ENCODE measurements at places on chromosomes 5 and 9.
A peak's percentile ranks its signal among the peaks of the same experiment; 100 is the strongest.

- no peak for DNase-seq
Measured at GRCh38 chr5:127011961-127012644, 18.3 kb downstream of the MARCHF3 start.

DNA sequence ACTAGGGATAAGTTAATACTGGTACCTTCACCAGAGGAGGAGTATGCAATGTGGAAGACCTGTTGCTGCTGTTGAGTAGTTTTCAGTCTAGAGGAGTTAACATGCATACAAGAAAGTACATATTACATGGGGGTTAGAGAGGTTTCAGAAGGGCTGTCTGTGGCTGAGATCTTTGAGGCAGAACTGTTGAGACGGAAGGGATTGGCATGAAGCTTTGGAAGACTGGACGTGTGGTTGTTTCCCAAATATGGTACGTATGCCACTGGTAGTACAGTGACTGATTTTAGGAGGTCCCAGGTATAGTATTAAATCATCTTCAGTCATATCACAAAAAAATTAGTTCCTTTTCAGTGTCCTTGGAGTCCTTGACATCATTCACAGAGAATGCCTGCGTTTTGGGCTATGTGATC lies 17.6 kb downstream of the TNFAIP8 start:
- DNase-seq = no peak

GRCh38 chr9:8751406-8751930 lies 951.9 kb upstream of the DMAC1 start:
- no peak for DNase-seq

- DNase-seq = no peak
Measured at GRCh38 chr5:144072518-144072927, 97.9 kb downstream of the YIPF5 start.

DNA sequence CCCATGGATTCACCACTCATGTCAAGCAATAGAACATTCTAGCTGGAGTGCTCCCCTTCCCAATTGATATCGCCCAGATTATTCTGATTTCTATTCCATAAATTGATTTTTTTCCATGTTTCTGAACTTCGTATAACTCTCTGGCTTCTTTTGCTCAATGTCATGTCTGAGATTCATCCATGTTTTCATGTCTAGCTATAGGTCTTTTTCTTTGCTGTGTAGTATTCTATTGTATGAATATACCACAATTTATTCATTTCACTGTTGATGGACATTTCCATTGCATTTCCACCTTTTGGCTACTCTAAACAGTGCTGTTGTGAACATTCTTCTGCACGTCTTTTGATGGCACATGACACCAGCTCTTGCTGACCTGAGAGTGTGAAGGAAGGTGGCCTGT lies 19.6 kb downstream of the PTPA start:
- no peak for DNase-seq

DNA sequence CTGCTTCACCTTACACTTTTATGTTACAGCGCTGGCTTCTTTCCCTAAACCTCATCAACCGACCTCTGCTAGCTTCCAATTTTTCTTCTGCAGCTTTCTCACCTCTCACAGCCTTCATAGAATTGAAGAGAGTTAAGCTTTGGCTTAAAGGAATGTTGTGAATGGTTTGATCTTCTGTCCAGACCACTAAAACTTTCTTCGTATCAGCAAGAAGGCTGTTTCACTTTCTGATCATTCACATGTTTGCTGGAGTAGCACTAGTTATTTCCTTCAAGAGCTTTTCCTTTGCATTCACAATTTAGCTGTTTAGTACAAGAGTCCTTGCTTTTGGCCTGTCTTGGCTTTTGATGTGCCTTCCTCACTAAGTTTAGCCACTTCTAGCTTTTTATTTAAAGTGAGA lies 49.5 kb downstream of the NR3C1 start:
- DNase-seq = no peak

DNA sequence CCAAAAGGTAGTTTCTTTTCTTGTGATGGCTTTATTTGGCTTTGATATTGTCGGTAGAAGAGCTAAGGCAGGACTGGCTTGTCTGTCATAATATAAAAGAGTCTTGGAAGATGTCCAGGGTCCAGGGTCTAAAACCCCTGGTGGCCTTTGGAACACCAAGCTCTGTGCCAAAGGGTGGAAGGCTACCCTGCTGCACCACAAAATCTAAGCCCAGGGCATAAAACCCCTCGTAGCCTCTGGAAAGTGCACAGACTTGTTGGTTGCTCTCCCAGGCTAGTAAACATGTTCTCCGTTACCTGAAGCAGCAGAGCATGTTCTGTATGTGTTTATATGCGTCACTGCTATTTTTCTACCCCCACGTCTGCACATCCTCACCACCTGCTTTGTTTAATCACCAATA lies 75.5 kb downstream of the OSTF1 start:
- no peak for DNase-seq

DNA sequence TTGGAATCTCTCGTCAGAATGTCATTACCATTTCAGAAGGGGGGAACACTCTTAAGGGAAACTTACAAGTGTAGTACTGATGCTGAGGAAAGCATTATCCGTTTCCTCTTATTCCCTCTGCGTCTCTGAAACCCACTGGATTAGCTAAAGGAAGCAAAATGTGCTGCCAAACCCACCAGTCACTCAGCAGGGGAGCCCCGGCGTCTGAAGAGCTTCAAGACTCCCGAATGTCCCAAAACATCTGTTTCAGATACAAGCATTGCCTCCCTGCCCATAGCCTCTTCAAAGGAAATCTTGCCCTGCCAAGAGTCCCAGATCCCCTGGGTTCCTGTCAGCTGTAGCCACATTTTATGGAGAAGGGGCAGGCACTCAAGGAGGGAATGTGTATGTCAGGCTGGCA lies 1.0 kb upstream of the HCN1 start:
- DNase-seq = no peak

- peak; percentile 39 for DNase-seq
Measured at GRCh38 chr5:134584662-134585061, 48.0 kb downstream of the SAR1B start.

GRCh38 chr5:138601444-138601843 lies 26.2 kb upstream of the HSPA9 start:
- DNase-seq = no peak

DNA sequence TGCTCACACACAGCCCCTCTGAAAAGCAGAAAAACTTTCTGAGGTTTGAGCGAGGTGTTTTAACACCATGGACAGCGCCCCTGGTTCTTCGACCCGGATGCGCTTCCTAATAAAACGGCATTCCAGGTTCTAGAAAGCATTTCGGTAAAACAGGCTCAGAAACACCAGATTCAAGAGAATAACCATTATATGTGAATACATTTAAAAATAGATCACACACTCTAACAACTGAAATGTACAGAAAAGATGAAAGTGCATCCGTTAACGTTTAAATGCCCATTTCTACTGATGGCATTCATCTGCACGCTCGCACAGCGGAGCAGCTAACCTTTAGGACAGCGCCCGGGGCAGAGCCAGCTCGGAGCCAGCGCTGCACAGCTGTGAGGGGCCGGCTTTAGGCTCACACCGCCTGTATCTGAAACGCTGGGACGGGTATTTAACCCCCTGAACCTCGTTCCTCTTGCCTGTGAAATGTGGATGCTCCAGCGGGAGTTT lies 26.3 kb upstream of the TENT4A start:
- DNase-seq = no peak

- DNase-seq = no peak
Measured at GRCh38 chr9:114387680-114388356, at the start of gene AKNA. AKNA (minus strand) TSS chr9:114387982; CDS start chr9:114381333, 6,649 bp downstream.

DNA sequence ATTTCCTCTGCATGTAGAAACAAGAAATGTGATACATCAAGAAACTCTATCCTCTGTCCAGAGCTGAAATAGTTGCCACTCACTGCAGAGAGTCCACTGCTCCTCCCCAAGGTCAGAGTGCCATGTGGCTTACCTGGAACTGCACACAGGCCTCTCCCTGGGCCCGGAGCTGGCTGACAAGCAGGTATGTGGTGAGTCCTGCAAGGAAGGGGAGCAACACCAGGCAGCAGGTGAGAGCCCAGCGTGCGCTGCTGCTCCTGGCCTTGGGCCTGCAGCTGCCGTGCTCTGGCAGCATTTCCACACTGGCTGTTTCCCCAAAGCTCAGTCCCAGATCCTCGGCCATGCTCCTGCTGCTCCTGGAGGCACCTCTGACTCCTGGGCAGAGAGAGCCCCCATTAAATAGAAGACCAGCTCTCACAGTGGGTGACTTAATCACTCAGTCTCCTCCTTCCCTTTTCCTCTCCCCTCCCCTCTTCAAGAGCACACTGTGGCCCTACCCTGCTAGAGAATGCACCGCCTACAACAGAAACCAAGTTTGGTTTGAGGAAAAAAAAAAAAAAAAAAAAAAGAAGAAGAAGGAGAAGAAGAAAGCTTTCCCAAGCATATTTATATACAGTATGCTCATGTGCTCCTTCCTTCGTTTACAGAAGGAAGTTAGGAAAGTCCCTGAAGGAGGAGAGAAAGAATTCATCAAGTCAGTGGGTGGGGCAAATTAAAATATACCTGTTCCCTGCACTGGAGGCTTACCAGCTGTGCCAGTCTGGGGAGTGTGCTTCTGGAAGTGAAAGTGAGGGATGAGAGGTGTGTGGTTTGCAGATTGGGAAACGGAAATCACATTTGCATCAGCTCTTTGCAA lies at the start of gene TNFSF15:
Gene TNFSF15 (minus strand): TSS at position 370 of the 856 bp plus-strand sequence. CDS start 27 bp downstream, at position 343.
- DNase-seq = no peak

GRCh38 chr5:5584236-5584745 lies 161.8 kb downstream of the ICE1 start:
- DNase-seq = no peak

GRCh38 chr5:90099099-90099498 lies 310.5 kb downstream of the CETN3 start:
- DNase-seq = no peak

- no peak for DNase-seq
Measured at GRCh38 chr5:135425641-135426040, 21.5 kb downstream of the DCANP1 start.

- DNase-seq = no peak
Measured at GRCh38 chr9:128026773-128027541, 40.2 kb downstream of the NAIF1 start.

DNA sequence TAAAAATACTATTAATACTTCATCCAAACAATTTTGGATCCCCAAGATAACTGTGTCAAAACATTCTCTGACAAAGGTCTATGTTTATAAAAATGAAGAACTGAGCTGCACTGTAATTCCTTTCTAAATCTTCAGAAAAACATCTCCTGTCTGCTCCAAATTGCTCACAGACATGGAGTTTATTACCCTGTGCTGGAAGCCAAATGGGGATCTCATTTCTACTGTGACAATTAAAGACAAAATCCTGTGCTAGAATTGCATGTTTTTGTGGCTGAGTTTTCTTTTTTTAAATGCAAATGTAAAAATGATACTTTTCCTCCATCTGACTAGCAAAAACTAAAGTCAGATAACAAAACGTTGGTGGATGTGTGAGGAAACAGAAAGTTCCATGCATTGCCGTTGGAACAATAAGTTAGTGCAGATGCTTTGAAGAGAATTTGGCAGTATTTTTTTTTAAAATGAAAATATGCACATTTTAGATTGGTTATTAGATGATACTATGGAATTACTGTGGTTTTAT lies 93.5 kb downstream of the GNA14 start:
- DNase-seq = no peak

GRCh38 chr5:9194509-9194908 lies 351.4 kb downstream of the SEMA5A start:
- DNase-seq = no peak

GRCh38 chr9:126067031-126067734 lies 259.4 kb upstream of the MVB12B start:
- no peak for DNase-seq

GRCh38 chr5:38250763-38251448 lies 7.5 kb upstream of the EGFLAM start:
- DNase-seq = no peak

- DNase-seq = no peak
Measured at GRCh38 chr9:38006163-38006562, 62.9 kb downstream of the SHB start.

- no peak for DNase-seq
Measured at GRCh38 chr9:134785325-134786108, 95.1 kb upstream of the FCN2 start.

GRCh38 chr5:76069061-76069735 lies 14.0 kb upstream of the SV2C start:
- no peak for DNase-seq

GRCh38 chr5:125536582-125536981 lies 790.1 kb upstream of the ZNF608 start:
- DNase-seq = no peak

GRCh38 chr5:103394676-103395075 lies 136.1 kb downstream of the MACIR start:
- DNase-seq = no peak

- DNase-seq = no peak
Measured at GRCh38 chr9:74025402-74025925, 471.7 kb upstream of the RORB start.

GRCh38 chr9:24608599-24608998 lies 62.9 kb upstream of the IZUMO3 start:
- no peak for DNase-seq

Measured in chondrocyte (in vitro differentiated cells).